Neural crest cell (in vitro differentiated cells): ENCODE measurements at places on chromosomes 4 and X. TPM values are rescaled to one million over a fixed set of nuclear protein-coding genes. Genes with fewer than 3 reads are reported as not detected.
A peak's percentile ranks its signal among the peaks of the same experiment; 100 is the strongest.

DNA sequence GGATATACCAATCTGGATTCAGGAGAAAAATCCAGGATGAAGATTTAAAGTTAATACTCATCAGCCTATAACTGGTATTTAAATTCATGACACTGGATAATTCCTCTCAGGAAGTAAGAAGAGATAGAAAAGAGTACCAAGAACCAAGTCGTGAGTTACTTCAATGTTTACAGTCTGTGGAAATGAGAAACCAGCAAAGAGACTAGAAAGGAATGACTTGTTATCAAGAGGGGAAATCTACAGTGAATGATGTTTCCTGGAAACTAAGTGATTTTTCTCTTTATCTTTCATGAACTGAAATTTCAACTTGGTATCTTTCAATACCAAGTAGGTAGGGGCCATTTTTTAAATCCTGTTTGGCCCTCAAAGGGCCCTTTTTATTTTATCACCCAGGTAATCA is 217.9 kb upstream of the AFF2 start:
- H3K4me3 ChIP-seq: no peak overlapping the region
- H3K4me1 ChIP-seq: no peaks in the 10 kb centered on the region
- no peak overlapping the region for H3K27ac ChIP-seq

DNA sequence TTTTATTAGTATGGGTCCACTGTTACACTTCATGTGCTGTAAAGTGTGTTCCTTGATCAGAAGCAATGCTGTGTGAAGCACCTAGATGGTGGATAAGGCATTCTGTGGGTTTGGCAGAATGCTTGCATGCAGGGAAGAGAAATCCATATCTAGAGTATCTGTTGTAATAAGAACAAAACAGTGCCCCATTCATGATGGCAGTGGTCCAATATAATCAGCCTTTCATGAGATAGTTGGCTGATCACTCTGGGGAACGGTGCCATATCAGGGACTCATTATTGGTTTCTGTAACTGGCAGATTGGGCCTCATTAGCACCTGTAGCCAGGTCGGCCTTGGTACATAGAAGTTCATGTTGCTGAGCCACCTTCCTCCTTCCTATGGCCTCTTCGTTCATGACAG is 28.7 kb downstream of the STIM2 start:
- DNase-seq: no peak
- H3K27me3 ChIP-seq: no peaks in the 10 kb centered on the region
- H3K4me3 ChIP-seq: no peak overlapping the region
- peaks cover 23% of the 10 kb centered on the region for H3K36me3 ChIP-seq

- H3K36me3 ChIP-seq: peaks cover 7% of the 10 kb centered on the region
- no peaks in the 10 kb centered on the region for H3K27me3 ChIP-seq
- H3K4me1 ChIP-seq: peaks cover 13% of the 10 kb centered on the region
- DNase-seq: no peak
Measured at GRCh38 chrX:9356846-9357245, 108.0 kb upstream of the TBL1X start.

- H3K4me1 ChIP-seq: peaks cover 30% of the 10 kb centered on the region
- no peak overlapping the region for H3K27ac ChIP-seq
- no peak overlapping the region for H3K4me3 ChIP-seq
- H3K27me3 ChIP-seq: no peaks in the 10 kb centered on the region
Measured at GRCh38 chr4:128574706-128575105, 234.8 kb upstream of the JADE1 start.

DNA sequence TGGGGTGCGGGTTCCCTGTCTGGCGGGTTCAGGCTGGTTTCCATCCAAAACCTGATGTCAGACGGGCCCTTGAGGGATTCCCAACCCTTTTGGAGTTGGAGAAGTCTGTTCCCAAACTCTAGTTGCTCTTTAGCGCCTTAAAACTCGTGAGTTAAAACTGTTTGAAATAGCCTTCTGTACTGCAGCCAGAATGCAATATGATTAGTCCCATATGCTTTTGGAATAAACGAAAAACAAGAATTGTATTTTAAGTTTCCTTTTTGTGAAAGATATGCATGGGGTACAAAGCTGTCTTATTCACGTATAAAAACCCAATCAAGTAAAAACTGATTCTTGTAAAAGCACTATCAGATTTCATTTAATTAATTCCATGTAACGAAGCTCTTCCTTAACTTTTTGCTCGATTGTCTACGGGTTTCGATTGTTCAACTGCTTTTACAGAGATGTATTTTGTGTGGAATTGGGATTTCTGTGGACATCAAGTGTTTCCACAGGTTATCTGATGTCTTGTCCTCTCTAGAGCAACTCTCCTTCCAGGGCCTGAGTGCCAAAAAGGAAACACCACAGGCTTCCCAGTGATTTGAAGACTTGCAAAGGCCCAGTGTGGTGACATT is 49.5 kb downstream of the CLDN34 start:
- H3K36me3 ChIP-seq: no peaks in the 10 kb centered on the region
- peaks cover 27% of the 10 kb centered on the region for H3K4me1 ChIP-seq
- no peak for DNase-seq
- peak overlapping the region; percentile 76 for H3K4me3 ChIP-seq

DNA sequence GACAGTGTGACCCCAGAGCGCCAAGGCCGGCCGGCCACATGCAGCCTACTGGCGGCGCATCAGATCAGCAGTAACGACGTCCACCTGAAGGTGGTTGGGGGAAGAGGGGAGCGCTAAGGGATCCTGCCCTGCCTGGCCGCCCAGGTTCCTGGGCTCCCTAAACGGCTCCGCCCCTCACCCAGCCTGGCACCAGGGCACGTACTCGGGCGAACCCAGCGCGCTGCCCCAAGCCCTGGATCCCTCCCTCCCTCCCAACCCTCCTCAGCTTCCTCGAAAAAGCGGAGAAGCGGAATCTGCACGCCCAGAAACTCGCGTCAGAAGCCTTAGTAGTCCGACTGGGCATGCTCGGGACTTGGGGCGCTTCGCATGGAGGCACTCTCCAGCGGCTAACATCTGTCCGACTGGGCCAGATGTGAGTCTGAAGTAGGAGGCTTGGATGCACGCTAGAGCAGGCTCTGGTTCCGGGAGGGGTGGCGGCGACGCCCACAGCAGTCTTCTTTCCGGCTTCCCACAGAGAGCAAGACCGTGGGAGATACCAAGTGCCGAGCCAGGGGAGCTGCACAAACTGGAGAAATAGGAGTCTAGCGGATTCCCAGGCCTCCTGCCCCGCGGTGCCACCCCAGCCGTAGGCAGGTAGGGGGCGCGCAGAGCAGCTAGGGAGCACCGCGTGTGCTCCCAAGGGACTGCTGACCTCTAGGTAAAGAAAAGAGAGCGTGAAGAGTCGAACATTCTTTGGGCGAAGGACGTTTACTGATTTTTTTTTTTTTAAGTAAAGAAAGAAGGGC is 114.3 kb upstream of the TEX13C start:
- peak overlapping the region; percentile 86 for H3K4me3 ChIP-seq
- H3K27me3 ChIP-seq: peaks cover 60% of the 10 kb centered on the region
- H3K4me1 ChIP-seq: peaks cover 43% of the 10 kb centered on the region

GRCh38 chrX:68487254-68487653 is 11.6 kb upstream of the YIPF6 start:
- DNase-seq: no peak
- no peaks in the 10 kb centered on the region for H3K4me1 ChIP-seq
- no peak overlapping the region for H3K27ac ChIP-seq
- H3K36me3 ChIP-seq: no peaks in the 10 kb centered on the region

- no peaks in the 10 kb centered on the region for H3K4me1 ChIP-seq
- H3K27ac ChIP-seq: no peak overlapping the region
- no peaks in the 10 kb centered on the region for H3K27me3 ChIP-seq
- H3K36me3 ChIP-seq: no peaks in the 10 kb centered on the region
- peak; percentile 63 for DNase-seq
Measured at GRCh38 chr4:122716825-122717448, 15.6 kb upstream of the BBS12 start.

- no peaks in the 10 kb centered on the region for H3K27me3 ChIP-seq
- no peak overlapping the region for H3K4me3 ChIP-seq
- H3K36me3 ChIP-seq: no peaks in the 10 kb centered on the region
- no peak overlapping the region for H3K27ac ChIP-seq
- DNase-seq: no peak
Measured at GRCh38 chrX:41300758-41301437, 33.1 kb upstream of the DDX3X start.

DNA sequence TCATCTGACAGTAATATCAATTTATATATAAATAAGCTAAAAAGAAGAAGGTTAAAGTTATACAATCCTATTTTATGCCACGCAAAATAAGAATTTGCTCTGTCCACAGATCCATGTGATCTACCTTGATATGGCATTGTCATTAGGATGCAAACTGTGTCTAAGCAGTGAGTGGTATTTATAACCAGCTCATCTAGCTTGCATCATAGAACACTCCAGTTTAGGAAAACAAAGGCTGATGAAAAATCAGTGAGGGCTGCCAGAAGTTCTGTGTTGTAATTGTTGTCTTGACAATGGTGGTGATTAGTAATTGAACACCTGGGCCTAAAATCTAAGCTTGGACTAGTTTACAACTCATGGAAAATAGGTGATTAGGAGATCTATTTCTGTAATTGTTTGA is 111.0 kb downstream of the CPE start:
- no peak overlapping the region for H3K27ac ChIP-seq
- no peaks in the 10 kb centered on the region for H3K27me3 ChIP-seq
- H3K4me3 ChIP-seq: no peak overlapping the region
- peaks cover 3% of the 10 kb centered on the region for H3K36me3 ChIP-seq
- H3K4me1 ChIP-seq: peaks cover 4% of the 10 kb centered on the region

The FAM114A1 gene
- total RNA-seq: 11.3 and 13.4 TPM in 2 replicates

The PNMA5 gene
- total RNA-seq: not detected in 2 replicates

The NPY5R gene
- 0.12 and 0.20 TPM in 2 replicates for total RNA-seq
